ENCODE measurements at places on chromosomes 6 and 20.

DNA sequence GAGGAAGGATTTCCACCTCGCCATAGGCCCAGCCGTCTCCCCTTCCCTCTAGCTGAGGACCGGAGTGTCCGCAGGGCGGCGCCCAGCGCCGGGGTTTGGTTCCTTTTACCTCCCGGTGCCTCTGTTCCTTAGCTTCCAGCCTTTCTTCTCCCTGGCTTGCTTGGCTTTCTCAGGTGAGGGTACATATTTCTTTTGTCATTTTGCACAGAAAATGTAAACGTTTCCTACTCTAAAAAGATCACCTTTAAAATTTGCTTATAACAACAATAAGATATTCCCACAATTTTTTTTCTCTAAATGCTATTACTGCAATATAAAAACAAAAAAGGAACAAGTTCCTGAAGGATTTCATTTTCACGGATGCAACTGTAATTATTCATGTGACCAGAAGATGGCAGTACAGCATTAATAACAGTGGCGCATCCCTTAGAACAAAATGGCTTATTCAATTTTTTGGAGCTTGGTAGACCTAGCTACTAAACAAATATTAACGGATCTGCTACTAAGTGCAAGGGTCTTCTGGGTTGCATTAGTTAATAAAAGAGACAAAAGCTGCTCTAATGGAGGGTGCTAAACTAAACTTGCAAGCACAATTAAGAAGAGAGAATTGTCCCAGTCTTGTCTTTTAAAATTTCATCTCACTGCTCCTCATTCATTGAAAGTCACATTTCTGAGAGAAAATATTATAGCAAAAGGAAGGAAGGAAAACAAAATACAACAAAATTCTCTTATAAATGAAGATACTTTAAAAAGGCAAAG, 172.9 kb downstream of the ADGRG6 start:
- peak; percentile 37 for DNase-seq

DNA sequence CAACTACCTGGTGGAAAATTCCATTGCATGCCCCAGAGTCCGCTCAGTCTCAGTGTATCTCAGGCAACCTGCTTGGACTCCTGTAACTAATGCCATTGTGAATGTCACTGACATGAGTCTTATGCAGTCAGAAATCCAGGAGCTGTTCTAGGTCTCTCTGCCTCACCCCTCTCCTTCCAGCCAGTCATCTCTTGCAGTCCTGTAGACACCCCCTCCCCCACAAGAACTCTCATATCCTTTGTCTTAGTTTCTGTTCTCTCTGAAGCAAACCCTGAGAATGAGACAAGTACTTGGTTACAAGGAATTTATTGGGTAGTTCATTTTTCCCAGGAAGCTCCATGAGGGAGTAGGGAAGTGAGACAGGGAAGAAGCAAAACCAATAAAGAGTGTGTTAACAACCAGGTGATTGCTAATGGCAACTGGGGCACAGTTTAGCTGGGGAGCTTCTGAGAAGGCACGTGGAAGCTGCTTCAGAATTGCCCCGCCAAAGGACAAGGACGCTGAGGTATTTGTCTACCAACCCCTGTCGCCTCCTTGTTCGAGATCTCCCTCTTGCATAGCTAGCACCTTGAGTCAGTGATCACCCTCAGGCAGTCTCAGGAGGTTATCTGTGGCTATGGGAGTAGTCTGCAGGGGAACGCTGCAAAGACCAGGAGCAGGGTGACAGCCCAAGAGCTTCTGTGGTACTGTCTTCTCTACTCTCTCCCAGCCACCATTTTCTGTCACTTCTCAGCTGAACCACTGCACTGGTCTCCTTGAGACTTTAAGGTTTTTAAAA, 911.4 kb upstream of the FLRT3 start:
- DNase-seq: no peak

DNA sequence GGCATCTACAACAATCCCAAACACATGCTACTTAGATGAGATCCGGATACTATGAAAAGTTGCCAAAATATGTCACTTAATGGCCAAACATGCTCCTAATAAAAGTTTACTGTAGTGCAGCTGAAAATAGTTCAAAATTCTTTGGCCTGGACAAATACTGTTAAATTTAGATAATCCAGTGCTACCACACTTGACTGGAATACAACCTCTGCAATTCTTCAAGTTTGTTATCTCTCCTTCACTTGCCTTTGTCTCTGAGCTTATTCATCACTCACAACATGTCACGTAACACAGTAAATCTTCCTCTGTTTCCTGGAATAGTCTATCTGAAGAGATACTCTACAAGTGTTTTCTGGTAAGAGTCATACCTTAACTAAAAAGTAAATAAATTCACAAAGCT, 10.5 kb upstream of the PLN start:
- DNase-seq: no peak

DNA sequence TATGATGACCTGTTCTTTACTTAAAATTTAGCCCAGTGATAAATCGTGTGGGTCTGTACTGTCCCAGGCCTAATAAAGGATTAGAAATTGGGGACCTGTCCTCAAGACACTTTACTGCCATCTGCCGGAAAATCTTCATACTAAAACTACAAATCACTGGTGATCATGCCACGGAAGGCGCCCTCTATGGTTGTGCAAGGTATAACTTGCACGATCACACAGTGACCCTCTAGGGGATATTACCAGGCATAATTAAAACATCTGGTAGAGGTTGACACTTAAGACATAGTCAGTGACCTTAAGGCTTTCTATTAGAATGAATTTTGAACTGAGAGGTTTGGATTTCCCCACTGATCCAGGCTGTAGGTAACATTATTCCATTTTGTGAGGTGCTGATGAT, 172.6 kb downstream of the BMP2 start:
- DNase-seq: no peak

- no peak for DNase-seq
Measured at GRCh38 chr6:6730831-6731230, 142.3 kb downstream of the LY86 start.

DNA sequence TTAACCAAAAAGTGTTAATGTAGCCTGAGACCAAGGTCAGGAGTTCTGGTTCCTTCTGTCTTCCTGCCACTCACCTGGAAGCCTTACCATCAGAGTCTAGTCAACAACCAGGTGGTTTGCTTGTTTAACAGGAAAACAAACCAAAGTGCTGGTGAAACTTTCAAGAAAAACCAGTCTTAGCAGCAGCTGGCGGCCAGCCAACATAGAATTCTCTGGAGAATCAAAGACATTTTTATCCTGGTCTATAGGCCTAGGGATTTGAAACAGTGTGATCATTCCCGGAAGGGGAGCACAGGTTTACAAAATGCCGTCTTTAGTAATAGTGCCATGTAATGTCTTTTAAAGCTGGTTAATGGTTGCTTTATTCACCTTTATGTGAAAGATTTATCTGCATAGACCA, 146.6 kb upstream of the AKIRIN2 start:
- DNase-seq: no peak

- no peak for DNase-seq
Measured at GRCh38 chr20:43389839-43390626, 67.7 kb upstream of the SRSF6 start.

GRCh38 chr6:151514000-151514730, 20.3 kb downstream of the CCDC170 start:
- no peak for DNase-seq

DNA sequence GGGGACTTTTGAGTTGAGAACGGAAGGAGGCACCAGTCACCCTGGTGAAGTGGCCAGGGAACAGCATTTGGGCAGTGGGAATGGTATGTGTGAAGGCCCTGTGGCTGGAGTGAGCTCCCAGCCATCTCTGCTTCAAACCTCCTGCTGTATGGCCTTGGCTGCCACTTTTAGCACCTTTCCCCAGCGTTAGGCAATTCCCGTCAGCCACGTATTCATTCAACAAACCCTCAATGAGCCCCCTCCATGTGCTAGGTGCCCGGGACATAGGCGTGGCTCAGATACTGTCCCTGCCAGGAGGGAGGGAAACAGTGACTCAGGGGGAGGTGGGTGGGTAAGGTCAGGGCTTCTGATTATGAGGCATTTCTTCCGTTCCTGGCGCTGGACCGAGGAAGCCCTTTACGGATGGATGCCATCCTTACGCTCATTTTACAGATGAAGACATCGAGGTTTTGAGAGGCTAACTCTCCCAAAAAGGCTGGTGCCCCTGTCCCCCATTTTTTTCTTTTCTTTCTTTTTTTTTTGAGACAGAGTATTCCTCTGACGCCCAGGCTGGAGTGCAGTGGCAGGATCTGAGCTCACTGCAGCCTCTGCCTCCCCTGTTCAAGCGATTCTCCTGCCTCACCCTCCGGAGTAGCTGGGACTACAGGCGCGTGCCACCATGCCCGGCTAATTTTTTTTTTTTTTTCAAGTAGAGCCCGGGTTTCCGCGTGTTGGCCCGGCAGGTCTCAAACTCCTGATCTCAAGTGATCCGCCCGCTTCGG, 37.5 kb downstream of the SRC start:
- no peak for DNase-seq

DNA sequence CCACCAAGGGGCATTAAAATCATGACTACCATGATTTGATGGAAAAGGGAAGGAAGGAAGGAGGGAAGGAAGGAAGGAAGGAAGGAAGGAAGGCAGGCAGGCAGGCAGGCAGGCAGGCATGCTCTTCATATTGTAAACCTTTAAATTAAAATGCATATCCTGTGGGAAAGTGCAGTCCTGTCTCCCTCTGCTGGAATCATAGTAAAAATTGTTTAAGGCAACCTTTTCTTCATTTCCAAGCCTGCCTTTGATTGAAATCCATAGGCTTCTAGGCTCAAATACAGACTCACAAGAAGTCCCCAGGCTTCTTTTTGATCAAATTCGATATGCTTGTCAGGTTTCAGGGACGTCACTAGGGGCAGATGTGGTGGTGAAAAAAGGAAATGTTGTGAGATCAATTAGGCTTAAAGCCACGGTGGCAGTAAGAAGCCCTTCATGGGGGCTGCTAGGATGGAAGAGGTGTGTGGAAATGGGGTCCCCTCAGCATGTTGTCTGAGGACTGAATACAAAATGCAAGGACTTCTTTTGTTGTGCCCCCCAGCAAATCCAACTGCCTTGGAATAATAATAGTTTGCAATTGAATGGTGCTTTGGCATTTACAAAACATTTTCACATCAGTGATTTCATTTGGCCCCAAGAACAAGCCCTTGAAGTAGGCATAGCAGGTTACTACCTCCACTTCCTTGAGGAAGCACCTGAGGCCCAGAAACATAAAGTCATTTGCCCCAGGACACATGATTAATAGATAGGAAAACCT, 25.6 kb upstream of the GABRR1 start:
- DNase-seq: peak; percentile 32

DNA sequence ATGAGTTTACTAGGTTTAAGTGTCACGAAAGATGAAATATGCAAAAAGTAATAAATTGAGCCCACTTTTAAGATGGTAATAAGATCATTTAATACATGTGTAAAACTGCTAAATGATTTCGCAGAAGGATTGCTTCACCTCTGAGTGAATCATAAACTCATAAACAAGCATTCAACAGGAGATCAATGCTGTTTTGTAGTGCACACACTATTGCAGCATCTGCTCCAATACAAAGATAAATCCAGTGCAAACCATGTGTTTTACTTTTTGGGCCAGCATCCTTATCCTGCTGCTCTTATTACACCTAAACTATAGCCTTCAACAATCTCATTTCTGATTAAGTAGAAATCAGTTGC, 400.1 kb downstream of the NKAIN2 start:
- DNase-seq: no peak

- DNase-seq: no peak
Measured at GRCh38 chr6:114747995-114748625, 405.3 kb upstream of the HS3ST5 start.

DNA sequence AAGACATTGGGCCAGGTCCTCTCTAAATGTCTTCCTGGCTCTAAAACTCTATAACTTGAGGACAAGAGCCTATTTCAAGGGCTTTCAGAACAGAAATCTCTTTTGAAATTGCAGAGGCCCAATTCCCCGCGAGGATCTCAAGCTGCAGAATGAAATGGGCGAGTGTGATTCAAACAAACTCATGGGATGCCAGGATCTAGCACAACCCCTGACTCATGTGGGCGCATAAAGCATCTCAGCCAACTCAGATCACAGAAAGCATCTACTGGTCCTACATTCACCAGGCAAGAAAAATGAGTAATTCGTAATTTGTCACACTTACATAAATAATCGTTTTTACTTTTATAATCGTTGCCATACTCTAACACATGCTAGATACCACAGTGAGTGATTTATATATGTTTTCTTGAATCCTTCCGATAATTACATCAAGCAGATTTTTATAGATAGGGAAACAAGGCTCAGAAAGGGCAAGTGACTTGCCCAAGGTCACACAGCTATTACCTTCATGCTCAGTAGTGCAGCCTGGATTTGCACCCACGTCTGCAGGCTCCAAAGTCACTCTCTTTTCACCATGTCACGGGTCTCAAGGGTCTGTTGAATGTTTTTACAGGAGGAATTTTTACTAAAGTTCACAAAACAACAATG, 26.2 kb downstream of the FOXF2 start:
- no peak for DNase-seq

DNA sequence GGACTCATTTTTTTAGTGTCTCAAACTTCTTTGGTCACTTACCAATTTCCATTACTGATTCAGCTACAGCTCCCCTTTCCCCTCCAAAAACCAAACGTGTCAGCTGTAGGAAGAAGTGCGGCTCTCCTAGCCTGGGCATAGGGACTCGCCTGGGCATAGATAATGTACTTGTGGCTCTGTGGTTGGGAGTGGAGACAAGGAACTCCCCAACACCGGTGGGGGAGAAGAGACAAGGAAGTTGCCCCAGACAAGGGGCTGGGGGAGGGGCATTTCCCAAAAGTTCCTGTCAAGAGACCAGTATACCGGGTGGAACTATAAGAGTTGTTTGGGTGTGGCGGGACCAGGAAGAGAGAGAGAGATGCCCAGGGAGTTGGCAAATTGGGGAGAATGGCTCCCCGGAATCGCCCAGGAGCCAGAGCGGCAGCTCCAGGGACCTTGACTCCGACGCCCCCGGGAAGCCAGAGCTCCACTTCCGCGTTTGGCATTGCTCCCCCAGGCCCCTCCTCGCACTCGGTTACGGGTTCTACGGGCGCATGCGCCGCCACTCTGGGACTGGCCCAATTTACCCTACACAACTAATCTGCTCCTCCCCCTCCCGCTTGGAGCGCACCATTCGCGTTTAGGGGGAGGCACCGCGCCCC, 871 bp upstream of the ZFAND3 start:
- DNase-seq: peak; percentile 96

DNA sequence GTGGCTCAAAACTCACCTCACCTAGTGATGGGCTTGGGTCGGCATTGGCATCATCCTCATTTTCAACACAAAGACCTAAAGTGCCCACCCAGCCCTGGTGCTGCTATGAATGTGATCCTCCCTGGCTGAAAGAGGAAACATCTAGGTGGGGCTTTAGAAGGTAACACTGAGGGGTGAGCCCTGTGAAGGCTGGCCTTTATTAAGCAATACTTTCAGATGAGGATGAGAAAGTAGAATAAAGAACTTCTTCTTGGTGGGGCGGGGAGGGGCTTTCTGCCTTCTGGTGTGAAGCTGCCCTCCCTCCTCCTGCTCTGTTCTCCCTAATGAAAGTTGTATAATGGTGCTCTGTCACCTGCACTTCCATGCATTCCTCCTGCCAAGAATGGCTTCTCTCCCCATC, 133.0 kb upstream of the TRAF3IP2 start:
- no peak for DNase-seq

DNA sequence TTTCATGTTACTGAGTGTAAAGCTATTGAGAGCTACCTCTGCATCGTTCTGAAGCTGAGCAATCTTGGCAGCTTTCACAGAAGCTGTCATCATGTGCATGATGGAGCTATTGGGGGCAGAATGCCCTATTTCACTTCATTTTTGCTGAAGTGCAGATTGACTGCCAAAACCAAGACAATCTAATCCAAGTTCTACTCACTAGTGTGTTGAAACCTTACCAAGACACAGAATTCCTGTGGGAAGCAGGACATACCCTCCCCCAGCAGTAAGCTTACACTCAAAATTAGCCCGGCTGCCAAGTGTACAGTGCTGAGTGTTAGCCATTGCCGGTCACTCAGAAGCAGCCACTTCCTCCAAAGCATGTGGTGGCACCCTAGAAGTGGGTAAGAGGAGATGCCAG, 177.3 kb upstream of the TENT5A start:
- DNase-seq: no peak
